Stimulated activated CD8-positive, alpha-beta memory T cell treated with anti-CD3 and anti-CD28 coated beads, Interleukin-15, amount 100 ng/mL, for 1 hour (primary cell): ENCODE measurements at places on chromosomes 4 and X.

- no peak for DNase-seq
Measured at GRCh38 chrX:123173833-123174232, 10.2 kb upstream of the GRIA3 start.

- no peak for DNase-seq
Measured at GRCh38 chrX:44937606-44938005, 64.6 kb downstream of the KDM6A start.

DNA sequence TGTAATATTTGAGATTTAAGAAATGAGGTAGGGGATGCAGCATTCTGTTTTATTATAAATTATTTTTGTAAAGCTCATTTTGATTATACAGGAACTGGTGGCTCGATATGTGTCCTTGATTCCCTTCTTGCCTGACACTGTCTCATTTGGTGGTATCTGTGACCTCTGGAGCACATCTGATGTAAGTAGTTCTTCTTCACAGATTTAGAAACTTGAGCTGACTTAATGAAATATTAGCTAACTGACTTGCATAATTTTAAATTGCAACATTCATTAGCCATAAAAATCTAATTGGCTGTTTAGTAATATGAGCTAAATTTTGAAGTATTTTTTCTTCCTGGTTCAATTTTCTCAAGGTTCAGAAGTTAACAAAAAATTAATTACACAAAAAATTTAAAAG lies 69.1 kb downstream of the FBXL5 start:
- DNase-seq: no peak

GRCh38 chr4:60249784-60250183 lies 950.3 kb upstream of the ADGRL3 start:
- no peak for DNase-seq

GRCh38 chr4:106898621-106899230 lies 137.4 kb downstream of the DKK2 start:
- DNase-seq: no peak

DNA sequence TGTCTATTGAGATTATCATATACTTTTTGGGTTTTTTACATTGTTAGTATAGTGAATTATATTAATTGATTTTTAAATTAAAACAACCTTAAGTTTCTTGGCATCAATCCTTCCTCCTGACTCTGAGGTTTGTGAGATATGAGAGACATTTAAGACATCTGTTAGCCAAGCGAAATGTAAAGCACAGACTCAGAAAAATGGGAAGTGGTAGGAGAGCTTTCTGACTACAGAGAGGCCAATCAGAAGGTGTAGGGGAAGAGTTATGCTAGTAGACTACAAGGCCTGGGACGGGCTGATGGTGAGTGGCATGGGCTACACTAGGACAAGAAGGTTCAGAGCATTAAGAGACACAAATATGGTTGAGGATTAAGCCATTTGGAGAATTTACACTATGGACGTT lies 255.4 kb downstream of the PRDM5 start:
- no peak for DNase-seq

DNA sequence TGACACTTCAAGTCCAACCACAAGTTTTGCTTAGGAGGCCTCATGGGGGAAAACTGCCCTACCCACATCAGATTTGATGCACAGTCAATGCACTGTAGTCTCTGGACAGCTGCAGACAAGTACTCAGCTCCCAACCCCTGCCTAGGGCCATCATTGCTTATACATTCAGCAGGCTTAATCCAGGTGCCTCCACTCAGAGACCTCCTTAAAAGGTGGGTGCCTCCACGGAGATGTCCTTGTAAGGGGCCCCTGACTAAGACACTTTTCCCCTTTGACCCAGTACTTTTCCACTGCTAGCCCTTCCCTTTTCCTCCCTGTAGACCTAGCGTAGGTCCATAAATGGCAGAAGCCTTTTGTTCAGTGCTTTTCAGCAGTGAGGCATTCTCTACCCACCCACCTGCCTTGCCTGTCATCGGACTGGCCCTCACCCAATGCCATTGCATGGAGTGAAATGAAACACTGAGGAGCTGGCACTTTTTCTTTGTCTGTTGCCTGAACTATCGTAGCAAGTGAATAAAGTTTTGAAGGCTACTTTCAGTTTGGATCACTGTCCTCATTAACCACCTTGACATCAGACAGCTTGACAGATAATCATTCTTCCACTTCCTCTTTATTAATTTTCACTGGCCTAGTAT lies 23.8 kb upstream of the PLK4 start:
- no peak for DNase-seq

GRCh38 chr4:169659716-169660670 lies 39.6 kb downstream of the CLCN3 start:
- peak; percentile 32 for DNase-seq

DNA sequence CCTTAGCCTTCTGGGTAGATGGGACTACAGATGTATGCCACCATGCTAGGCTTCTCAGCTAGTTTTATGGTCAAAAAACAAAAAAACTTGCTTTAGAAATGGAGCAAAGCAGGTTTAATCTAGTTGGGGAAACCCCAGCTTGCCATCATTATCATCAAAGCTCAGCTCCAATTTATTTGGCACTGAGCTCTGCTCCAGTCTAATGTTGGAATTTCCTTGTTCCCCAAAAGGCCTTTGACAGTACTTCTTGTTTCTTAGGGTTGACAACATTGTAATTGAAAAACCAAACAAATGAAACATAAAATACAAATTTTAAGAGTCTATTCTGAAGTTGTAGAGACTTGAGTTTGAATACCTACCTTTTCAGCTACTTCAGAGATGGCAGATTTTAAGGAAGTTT lies 48.0 kb downstream of the MRPL1 start:
- DNase-seq: no peak

DNA sequence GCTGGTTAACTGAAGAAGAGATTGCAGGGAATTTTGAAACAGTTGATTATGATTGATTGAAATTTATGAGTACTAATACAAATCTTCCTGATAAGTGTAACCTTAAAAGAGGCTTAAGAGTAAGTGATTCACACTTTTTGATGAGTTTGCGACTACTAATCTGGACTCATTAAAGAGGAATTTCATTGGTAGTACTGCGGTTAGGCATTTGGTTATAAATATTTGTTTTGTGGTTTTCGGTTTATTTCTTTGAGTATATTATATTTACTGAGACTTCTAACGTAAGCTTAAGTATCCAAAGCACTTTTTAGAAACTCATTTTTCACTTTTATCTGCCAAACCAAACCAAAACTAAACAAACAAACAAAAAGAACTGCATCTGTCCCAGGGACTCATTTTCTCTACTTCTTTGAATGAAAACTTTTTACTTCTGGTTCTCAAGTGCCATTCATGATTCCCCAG lies 20.7 kb downstream of the SLIT2 start:
- no peak for DNase-seq

- no peak for DNase-seq
Measured at GRCh38 chr4:185128272-185129119, 14.6 kb upstream of the SLC25A4 start.

DNA sequence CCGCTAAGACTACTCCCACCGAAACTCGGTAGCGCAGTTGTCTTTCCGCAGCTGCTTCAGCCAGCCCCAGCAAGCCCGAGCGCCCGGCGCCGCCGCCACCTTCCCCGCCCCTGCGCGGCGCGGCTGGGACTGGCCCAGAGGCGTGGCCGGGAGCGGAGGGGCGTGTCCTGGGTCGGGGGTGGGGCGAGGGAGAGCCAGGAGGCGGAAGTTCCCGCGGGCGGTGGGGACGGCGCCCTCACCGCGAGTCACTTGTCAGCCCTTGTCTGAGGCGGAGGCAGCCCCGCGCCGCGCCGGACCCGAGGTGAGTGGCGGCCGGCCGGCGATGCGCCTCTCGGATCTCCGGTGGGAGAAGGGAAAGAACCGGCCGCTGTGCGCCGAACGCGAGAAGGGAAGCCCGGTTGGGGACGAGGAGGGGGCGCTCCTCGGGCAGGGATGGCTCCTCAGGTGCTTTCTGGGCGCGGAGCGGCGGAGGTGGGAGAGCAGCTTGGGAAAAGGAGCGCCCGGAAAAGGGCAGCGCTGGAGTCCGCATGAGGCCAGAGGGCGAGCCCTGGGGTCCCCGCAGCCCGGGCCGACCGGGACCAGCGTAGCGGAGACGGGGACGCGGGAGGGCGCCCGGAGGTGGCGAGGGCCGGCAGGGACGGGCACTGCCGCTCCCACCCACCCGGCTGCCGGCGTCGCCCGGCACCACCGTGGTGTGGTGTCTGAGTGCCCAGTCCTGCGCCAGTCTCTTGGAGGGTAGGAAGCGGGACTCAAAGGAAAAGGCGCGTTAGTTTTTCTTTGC lies at the start of gene PDLIM5:
PDLIM5 (plus strand) TSS at position 248 of the 781 bp plus-strand sequence. CDS start 3,347 bp downstream, outside the sequence.
- peak; percentile 72 for DNase-seq

- DNase-seq: no peak
Measured at GRCh38 chr4:24143741-24144140, 253.9 kb upstream of the PPARGC1A start.

- DNase-seq: no peak
Measured at GRCh38 chr4:137543198-137543597, 10.9 kb upstream of the PCDH18 start.

DNA sequence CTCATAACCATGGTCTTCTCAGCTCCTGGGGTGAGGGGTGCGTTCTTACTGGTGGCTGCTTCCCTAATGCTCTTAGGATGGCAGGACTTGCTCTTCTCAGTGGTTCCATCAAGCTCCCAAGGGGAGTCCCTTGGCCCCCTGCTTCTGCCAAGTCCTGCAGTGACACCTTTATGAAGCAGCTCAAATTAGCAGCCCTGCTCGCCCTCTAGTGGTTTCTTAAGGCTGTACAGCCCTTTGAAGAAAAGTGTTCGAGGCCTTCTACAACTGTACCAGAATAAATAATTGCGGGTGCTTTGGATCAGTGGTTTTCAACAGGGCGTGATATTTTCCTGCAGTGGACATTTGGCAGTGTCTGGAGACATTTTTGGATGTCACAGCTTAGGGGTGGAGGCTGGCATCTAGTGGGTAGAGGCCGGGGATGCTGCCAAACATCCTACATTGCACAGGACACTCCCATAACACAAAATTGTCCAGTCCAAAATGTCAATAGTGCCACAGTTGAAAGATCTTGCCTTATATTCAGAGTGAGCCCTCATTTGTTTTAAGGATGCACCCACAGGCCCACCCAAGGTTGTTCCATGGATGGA lies 204.7 kb upstream of the S100G start:
- DNase-seq: peak; percentile 4

GRCh38 chr4:118772767-118773428 lies 63.0 kb downstream of the SEC24D start:
- DNase-seq: no peak

GRCh38 chrX:12700745-12701144 lies 90.5 kb upstream of the PRPS2 start:
- DNase-seq: no peak

GRCh38 chrX:41956027-41956426 lies 32.7 kb upstream of the CASK start:
- no peak for DNase-seq

- DNase-seq: no peak
Measured at GRCh38 chr4:125044886-125045285, 269.9 kb upstream of the FAT4 start.

DNA sequence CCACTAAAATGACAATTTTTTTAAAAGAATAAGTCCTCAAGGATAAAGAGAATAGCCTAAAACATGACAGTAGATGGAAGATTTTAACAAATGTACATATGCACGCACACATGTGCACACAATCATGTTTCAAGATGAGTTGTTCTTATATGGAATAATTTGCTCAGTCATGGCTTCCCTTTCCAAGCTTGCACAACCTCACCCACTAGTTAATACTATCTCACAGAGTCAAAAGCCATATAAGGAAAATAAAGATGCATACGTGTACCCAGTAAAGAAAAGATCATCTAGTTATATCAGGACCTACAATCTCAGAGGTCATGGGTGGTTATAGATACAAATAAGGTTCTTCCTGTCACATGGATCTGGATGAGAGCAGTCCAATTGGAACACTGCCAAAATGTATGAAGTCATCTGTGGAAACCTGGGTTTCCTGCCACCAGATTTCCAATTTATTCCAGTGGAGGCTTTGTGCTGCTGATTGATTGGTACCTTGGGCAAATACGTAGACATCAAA lies 56.1 kb downstream of the FAM13A start:
- no peak for DNase-seq
